ENCODE measurements at places on chromosomes 1 and 21.

DNA sequence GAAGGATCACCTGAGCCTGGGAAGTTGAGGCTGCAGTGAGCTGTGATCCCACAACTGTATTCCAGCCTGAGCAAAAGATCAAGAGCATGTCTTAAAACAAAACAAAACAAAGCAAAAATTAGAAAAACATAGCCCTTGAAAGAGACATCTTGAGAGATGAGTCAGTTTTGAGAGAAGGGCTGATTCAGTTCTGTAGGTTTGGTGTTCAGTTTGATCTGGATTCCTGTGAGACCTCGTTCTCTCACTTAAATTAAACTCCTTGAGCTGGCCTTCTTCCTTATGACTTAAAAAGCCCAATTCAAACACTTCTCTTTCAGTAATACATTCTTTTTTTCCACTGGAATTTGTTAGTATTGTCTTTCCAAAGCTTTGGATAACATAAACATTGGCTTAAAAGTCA is 164.2 kb downstream of the NRIP1 start:
- DNase-seq = no peak

DNA sequence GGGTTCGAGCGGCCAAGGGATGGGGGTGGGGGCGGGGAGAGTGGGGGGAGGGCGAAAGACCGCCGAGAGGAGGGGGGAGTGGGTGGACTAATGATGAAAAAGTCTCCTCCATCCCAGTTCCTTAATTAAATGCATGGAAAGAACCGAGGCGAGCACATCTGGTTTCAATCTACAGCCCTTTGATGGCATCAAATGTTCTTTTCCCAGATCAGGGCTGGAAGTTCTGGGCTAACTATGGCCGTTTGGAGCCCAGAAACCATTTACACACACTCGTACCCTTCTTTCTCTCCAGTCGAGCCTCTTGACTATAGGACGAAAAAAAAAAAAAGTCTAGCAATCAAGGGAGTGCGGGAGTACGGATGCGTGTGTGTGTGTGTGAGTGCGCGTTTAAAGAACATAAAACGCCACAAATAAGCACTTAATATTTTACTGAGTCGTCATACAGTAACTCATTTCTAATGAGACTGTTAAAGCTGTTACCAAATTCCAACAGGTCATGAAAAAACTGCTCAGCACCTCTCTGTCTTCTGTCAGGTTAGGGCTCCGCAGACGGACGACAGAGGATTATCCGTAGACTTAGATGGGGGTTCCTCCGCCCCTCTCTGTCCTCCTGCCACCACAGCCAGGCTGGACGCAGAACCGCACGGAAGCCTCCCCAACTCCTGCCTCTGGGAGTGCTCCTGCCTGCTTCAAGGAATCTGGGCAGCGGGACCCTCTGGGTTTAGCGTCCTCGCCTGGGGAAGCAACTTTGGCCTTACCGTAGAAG is 2.1 kb upstream of the PRRX1 start:
- no peak for DNase-seq

DNA sequence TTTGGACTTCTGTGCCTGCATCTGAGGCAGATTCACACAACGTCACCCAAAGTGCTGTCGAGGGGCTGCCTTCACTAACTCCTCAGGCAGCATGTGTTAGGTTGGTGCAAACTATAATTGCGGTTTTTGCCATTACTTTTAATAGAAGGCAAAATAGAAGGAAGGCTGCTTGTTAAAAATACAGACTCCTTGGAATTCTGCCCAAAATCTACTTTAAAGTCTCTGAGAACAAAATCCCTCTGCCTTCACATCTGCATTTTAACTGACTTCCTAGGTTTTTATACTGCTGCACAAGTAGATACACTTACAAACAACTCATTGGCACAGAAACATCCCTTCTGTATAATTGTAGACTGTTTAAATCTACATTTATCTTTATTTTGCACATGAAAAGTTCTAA is 41.3 kb upstream of the SLC19A2 start:
- DNase-seq = no peak

DNA sequence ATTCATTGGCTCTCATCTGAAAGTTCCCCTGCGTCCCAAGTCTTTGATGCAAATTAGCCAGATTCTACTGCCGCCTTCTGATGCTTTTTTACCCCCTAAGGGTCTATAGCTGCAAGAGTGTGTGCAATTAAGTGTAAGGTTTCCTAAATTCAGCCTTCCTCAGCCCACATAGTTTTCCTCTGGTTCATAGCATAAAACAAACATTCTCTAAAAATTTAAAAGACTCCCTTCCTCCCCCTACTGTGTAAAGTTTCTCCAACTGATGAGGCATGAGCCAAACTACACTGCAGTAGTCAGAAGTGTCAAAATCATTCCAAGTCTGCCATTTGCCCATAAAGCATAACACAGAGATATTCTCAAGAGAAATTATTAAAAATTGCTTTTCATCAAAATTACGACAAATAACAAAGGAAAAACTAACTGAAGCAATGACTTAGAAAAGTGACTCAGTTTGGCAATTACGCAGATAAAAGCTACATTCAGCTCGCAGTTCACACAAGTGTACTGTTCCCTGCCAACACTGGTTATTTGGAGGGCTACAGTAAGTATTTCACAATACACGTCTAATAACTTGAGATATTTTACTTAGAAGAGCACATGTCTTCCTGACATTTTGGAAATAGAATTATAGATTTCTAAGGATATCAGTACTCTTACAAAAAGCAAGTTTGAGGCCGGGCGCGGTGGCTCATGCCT is 15.4 kb downstream of the KCNH1 start:
- DNase-seq = no peak

DNA sequence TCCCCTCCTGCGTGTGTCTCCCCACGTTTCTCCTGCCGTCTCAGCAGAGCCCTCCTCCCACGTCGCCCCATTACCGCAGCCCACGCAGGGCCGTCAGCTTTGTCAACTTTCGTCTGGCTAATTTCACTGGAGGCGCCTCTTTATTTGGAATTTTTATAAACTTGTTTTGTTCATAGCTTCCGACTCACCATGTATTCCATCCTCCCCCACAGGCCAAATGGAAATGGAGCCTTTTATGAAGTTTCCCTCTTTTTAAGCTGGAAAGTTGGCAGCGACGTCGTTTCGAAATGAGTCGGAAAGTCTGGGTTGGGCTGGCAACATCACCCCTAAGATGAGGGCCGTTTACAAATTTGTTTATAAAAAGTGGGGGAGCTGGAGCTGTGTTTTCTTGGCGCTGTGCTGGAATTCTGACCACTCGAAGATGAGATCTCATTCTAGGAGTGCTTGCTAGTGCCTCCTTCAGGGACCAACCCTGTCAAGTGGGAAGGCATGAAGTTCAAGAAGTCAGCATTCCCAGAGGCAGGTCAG is 23.7 kb upstream of the SLC45A1 start:
- no peak for DNase-seq

GRCh38 chr1:71068325-71069240 is 12.3 kb downstream of the ZRANB2 start:
- no peak for DNase-seq

GRCh38 chr21:27221077-27221476 is 254.2 kb upstream of the ADAMTS5 start:
- DNase-seq = no peak

DNA sequence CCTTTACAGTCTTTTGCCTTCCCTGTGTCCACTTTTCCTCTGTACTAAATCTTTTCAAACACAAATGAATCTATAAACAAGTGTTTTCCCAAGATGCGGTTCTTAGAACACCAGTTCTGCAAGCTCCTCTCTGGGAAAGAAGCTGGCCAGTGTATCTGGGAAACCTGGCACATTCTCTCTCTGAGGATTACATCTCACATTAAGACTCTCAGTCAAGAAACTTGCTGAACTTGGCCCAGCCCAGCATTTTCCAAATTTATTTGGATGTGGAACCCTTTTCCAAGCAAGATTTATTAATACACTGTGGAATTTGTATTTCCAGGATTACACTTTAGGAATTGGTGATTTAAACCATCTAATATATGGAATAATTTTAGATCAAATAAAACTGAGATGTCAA is 105.7 kb downstream of the ZNF281 start:
- no peak for DNase-seq

DNA sequence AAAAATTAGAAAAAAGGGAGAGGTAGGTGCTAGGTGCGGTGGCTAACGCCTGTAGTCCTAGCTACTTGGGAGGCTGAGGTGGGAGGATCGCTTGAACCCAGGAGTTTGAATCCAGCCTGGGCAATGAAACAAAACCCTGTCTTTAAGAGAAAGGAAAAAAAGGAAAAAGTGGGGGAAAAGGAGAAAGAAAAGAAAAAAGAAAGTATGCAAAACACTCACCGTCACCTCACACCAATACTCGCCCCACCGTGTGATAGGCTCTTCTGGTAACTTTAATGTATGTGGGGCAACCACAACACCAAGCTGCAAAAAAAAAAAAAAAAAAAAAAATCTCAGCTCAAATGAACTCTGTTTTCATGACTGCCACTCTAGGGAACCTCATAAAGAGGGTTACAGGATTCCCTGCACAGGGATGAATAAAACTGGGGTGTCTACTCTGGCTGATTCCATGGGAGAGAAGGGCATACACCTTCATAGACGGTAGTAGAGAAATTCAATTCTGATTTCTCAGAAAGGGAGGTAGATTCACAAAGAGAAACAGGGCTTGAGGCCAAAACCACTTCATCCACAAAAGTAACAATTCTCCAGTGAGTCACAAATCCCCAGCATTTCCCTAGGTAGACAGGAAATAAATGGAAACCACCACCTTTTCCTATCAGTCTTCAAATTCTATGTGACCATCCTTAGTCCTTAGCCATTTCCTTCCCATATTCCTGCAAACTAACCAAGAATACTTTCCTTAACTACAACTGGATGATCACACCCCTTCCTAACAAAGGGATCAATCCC is 2.5 kb downstream of the MRPL9 start:
- DNase-seq = no peak

DNA sequence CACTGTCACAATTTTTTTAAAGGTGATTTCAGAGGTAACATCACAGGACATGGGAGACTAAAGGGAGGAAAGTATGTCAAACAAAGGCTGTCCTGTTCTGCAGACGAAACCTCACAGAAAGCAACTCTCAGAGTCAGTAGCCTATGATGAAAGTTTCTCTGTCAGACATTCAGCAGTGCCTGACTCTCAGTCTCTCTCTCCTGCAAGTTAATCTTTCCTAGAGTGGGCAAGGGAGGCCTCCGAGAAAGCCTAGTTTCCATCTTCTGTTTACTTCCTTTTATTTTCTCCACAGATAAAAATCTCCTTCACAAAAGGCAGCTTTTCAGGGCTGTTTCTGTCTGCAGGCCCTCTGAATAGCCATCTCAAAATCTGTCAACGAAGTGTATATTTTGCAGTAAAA is 24.9 kb upstream of the FMO2 start:
- no peak for DNase-seq

DNA sequence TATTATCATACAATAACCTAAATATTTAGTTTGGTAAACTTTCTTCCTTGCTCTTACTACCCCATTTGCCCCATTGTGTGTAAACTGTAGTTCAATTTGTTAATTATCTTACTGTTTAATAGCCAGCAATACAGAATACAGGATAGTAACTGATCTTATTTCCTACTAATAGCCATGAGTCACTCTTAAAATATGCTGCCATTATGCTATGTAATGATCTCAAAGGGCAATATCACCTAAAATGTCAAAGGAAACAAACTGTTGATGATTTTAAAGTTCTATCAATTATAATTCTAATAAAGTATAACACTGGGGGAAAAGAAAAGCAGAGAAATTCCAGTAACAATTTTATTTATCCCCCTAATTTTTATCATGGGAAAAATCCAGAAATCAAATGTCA is 4.3 kb downstream of the SLC30A1 start:
- DNase-seq = no peak

DNA sequence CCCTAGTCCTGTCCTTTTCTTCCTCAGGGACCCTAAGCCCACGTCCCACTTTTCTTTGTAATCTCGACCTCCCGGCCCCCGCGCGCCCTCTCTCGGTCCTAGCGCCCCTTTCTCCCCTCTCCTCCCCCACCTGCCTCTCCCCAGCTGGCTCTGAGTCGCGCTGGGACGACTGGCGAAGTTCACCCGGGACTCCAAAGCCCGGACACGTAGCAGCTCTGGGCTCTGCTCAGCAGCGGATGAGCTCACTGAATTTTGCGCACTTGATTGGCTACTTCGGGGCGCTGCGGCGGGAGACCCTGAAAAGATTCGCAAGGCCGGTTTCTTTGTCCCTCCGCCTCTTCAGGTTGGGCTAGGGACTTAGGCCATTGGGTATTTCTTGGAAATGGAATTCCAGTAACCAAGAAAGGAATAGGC is 16.3 kb upstream of the ACKR1 start:
- no peak for DNase-seq

DNA sequence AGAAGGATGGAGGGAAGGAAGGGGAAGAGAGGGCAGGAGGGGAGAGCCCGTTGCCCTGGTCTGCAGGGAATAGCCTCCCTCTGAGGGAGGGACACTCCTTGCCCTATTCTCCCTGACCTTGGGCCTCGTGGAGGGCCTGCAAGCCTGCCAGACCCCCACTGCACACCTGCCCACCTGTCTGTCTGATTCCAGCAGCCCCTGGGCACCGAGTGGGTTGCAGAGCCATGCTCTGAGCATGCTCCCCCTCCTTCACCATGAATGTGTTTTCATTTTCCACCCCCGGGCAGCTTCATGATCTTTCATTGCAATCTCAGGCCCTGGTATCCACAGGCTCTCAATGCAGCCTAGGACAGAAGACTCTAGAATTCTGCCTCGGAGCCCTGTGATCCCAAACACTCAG is 5.1 kb upstream of the NPHP4 start:
- no peak for DNase-seq

- peak; percentile 20 for DNase-seq
Observed at GRCh38 chr1:105492921-105493320, 1563.6 kb upstream of the PRMT6 start.

- no peak for DNase-seq
Observed at GRCh38 chr1:52692697-52693096, 5.5 kb downstream of the COA7 start.

GRCh38 chr1:98277118-98277517 is 356.3 kb upstream of the DPYD start:
- DNase-seq = no peak

DNA sequence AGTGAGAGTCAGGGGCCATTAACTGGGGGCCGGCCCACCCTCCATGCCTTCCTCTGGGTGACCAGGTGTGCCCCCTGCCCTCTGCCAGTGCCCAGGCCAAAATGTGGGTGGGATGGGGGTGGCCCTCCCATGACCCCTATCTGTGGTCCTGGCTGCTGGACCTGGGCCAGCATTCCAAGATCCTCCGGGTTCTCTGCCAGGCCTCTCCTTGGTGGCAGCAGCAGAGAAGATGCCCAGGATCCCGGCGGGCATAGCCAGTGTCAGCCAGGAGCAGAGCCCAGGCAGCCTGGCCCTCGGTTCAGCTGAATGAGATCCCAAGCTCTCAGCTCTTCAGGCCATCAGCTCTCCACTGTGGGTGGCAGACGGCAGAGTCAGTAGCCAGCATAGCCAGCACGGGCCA is 31.3 kb upstream of the ACTRT2 start:
- DNase-seq = no peak

DNA sequence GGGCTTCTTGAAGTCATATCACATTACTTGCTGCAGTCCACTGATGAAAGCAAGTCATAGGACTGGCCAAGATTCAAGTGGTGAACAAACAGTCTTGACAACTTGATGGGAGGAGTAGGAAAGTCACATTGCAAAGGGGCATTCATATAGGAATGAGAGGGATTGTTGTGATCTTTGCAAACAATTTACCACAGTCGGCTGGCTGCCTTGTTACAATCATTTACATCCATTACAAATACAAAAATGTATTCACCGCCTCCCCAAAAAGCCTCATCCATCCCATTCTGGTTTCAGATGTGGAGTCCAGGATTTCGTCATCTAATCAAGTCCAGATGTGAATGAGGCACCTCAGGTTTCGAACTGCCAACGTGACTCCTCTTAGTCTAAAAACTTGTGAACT is 26.8 kb downstream of the GORAB start:
- DNase-seq = no peak
